ENCODE measurements at places on chromosomes 1 and 21.

- peak; percentile 34 for DNase-seq
These were observed 83.8 kb upstream of the ETS2 start for GRCh38 chr21:38721958-38722357.

DNA sequence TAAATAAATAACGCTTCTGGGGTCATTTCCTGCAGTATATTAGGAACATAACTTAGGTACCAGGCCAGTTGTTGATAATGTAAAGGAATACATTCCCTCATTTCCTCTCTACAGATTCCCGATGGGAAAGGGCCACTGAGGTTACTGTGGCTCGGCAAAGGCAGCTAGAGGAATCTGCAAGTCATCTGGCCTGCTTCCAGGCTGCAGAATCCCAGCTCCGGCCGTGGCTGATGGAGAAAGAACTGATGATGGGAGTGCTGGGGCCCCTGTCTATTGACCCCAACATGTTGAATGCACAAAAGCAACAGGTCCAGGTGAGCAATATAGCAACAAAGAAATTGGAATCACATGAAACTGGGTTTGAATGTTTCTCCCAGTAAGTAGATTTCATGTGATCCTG, 109.6 kb upstream of the BMP8A start:
- DNase-seq, result peak; percentile 48

- no peak for DNase-seq
These were observed 115.8 kb upstream of the SLC35F3 start for GRCh38 chr1:233788687-233789086.

- DNase-seq, result no peak
These were observed 209.2 kb upstream of the ESRRG start for GRCh38 chr1:216932424-216932823.

GRCh38 chr1:23692308-23692871, 784 bp downstream of the RPL11 start:
- DNase-seq, result no peak

DNA sequence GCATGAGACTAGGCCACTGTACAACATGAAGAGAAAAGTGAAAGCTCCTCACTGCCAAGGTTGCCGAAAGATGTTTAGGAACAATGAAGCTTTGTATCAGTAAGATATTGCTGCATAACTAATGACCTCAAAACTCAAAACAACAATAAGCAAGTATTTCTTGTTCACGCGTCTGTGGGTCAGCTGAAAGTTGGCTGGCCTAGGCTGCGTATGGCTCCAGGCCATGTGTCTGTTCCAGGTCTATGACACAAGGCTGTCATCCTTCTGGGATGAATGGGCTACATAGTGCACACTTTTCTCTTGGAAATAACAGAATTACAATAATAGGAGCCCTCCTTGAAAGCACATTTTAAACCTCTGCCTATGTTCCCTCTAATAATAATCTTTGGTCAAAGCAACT, 515.9 kb downstream of the PLPP3 start:
- DNase-seq, result no peak

GRCh38 chr1:164784960-164785359, 226.0 kb downstream of the PBX1 start:
- DNase-seq, result no peak

GRCh38 chr1:103527331-103527730, 1.8 kb downstream of the RNPC3 start:
- no peak for DNase-seq

DNA sequence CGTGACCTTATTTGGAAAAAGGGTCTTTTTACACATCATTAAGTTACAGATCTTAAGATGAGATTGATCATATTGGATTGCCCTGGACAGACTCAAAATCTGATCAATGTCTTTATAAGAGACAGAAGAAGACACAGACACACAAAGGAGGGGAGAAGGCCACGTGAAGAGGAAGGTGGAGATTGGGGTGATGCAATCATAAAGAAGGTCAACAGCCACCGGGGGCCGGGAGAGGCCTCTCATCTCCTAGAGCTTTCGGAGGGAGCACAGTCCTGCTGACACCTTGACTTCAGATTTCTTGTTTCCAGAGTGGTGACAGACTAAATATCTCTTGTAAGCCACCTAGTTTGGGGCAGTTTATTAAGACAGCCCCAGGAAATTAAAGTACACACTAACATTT, 204.6 kb upstream of the CSF3R start:
- DNase-seq, result no peak

- peak; percentile 26 for DNase-seq
These were observed 551 bp downstream of the ZRANB2 start for GRCh38 chr1:71080230-71080738.

- DNase-seq, result no peak
These were observed 14.4 kb downstream of the MEGF6 start for GRCh38 chr1:3596663-3597598.

GRCh38 chr1:192575499-192576189, at the start of gene RGS1:
TSS of gene RGS1 (plus strand) at chr1:192575773. CDS start at chr1:192575793, 20 bp downstream.
- DNase-seq, result no peak

GRCh38 chr1:22031214-22031962, 21.1 kb upstream of the CDC42 start:
- no peak for DNase-seq

GRCh38 chr1:34668063-34668462, 86.8 kb upstream of the GJB5 start:
- DNase-seq, result no peak

- no peak for DNase-seq
These were observed 46.2 kb downstream of the DISP3 start for GRCh38 chr1:11525151-11525505.

GRCh38 chr1:194774535-194774934, 1588.1 kb upstream of the B3GALT2 start:
- DNase-seq, result no peak

- peak; percentile 88 for DNase-seq
These were observed 100.1 kb upstream of the SLC2A1 start for GRCh38 chr1:43058545-43059360.

DNA sequence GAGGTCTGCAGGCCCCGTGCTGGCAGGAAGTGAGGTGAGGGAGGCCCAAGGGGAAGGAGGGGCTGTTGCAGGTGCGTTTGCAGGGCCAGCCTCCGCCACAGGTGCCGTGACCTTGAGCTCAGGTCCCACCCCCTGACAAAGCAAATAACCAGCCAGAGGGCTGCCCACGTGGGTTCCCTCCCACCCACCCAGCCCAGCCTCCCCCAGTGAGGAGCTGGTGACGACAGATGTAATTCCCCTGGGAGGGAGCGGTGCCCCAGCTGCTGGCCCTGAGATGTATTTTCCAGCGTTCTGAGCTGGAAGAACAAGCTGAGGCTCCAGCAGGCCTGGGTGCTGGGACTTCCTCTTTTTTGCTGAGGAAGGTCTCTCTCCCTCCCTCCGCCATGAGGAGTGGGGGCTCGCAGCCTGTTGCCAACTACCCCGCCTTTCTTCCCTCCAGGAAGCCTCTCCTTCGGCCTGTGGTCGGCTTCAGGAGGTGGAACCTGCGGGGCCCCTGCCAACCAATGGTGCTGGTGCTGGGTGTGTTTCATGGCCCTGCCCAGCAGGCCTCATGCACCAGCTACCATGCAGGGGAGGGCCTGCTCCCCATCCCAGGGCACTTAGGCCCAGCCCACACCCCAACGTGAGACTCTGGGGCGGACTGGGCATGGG, 153.2 kb downstream of the PRDM16 start:
- no peak for DNase-seq

- no peak for DNase-seq
These were observed 119.8 kb downstream of the GALNT2 start for GRCh38 chr1:230186874-230187273.

DNA sequence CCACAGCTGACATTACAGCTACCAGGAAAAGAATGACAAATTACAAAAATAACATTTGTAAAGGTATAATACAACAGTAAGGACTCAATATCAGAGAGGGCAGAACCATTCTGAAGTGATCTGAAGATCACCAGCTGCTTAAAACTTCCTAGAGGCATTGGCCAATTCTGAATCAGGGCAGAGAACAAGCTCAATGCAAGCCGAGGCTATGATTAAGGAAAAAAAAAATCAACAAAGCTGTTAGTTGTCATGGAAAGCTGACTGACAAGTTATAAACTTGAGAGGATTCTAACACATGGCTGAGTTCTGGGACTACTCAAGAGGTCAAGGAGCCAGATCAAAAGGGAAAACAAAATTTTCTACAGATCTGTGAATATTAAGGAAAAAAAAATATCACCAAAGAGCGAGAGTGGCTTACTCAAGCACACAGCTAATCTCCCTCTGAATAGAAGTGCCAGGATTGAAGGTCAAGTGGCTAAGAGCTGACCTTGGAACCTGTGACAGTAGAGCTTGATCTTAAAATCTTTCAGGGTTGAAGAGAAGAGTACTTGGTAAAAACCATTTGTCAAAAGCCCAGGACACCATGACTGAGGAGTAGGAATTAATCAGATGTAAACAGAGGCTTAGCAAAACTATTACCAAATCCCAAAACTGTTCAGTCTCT, 383.4 kb downstream of the USP25 start:
- peak; percentile 8 for DNase-seq

- DNase-seq, result no peak
These were observed 158.3 kb downstream of the KAZN start for GRCh38 chr1:14756589-14757285.

GRCh38 chr1:66730462-66730861, 21.8 kb upstream of the DYNLT5 start:
- no peak for DNase-seq

DNA sequence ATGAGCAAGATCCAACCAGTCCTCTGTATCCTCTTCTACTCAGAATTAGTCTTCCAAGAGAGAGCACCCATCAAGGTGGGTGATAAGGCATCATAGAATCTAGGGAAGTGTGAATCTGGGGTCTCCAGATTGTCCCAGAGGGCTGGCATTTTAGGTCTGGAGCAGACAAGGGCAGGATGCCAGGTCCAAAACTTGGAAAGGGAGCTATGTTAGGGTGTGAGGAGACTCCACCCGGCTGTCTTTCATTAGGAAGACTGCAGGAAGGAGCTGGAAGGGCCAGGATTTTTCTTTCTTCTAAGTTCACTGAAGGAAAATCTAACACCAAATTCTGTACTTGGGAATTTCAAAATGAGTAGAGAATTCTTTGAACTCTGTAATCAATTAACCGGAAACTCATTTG, 86.1 kb upstream of the BMP8A start:
- DNase-seq, result peak; percentile 36

DNA sequence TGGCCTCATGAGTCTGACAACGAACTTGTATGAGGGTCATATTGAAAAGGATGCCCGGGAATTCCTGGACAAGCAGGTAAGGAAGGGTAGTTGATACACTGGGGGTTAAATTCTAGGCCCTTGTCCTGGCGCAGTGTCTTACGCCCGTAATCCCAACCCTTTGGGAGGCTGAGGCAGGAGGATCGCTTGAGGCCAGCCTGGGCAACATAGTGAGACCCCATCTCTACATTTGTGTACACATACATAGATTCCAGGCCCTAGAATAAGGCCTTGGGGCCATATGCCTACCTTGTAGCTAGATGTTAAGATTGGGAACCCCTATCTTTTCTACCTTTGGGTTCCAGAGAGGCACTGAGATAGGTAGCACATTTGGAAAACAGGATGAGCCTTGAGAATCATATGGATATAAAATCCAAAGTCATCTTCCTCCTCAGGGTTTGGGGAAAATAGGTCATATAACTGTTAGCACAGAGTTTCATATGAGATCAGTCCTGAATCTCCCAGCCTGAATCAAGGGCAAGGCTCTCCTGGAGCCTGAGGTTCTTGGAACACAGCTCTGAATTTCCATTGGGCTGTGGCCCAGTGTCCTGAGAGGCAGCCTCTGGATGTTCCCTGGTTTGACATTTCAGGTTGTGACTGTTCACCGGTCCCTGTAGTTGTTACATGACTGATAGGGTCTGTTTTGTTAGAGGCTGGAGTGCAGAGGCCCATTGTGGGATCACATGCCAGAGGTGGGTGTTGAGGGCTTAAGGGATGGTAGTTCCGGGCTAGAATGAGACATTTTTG, 104.4 kb downstream of the PIK3R3 start:
- DNase-seq, result no peak

DNA sequence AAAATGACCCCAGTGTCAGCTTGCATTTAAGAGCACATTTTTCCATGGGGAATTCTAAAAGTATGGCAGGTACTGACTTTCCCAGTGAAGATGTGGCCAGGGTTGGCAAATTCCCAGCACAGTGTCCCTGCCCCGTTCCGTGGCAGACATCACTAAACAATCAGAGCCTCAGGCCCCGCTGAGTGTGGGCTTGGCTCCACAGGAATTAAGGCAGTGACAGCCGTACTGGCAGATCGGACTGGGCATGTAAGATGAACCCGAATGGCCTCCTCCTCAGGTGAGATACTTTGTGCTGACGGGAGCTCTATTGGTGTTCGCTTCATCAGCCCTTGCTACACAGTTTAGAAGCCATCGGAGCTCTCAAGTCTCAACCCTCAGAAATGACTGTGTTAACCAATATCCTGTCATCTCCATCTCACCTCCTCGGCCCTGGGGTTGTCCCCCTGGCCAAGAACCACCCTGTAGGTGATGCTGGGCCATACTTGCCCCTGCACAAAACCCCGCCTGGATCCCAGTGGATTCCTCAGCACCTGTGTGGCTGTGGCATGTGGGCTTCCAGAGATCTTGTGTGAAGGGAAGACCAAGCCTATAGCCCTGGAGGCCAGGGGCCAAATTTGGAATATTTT, 29.0 kb upstream of the ABCG1 start:
- no peak for DNase-seq

GRCh38 chr1:53016705-53017104, 45.3 kb upstream of the PODN start:
- DNase-seq, result no peak

DNA sequence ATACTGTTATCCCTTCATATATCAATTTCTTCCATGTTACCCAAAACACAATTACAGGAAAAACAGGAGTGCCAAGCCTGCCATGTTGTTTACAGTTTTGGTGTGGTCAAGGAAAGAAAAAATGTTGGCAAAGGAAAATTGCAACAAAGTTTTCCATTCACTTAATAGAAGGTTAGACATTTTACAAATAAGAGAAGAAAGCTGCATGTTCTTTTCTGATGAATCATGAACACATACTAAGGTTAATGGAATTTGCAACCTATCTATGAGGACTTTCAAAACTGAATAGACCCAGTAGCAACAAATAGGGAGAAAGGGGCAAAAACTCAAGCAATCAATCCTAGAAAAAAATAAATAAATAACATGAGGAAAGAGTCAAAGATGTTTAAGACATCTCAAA, 556.7 kb downstream of the DPYD start:
- peak; percentile 62 for DNase-seq

DNA sequence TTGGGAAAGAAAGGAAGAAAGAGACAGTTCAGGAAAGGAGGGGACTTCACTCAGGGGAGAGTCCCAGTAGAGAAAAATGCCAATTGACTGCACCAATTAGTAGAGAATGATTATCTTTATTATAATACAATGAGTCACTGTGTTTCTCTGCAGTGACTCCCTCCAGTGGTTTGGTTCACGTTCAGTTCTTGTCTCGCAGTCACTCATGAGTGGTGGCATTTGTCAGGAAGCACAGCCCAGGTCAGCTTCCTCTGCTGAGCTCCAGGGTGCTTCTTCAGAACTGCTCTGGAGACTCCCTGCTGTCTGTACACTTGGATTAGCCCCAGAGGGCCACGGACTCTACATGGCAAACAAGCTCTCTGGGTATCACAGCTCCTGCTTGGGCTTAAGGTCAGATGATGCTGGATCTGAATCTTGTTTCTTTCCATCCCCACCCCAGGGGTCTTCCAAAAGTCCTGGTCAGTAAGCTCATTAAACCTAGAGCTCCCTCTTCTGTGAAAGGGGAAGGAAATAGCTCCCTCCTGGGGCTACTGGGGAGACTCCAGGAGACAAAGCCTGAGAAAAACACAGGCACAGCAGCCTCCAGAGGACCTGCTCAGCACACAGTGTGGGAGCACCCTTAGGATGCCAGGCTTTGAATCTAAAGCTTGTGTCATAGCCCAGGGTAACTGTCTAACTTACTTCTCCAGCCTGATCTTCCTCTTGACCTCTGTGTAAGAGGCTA, 619.0 kb downstream of the AJAP1 start:
- no peak for DNase-seq

- DNase-seq, result no peak
These were observed 10.7 kb downstream of the C1orf162 start for GRCh38 chr1:111484391-111485026.

- peak; percentile 83 for DNase-seq
These were observed 586 bp downstream of the CHI3L2 start for GRCh38 chr1:111227851-111228747.

Data from fibroblast of skin of back (primary cell).